Activated CD8-positive, alpha-beta memory T cell treated with anti-CD3 and anti-CD28 coated beads for 4 hours (primary cell): ENCODE measurements at places on chromosomes 5 and 9.

DNA sequence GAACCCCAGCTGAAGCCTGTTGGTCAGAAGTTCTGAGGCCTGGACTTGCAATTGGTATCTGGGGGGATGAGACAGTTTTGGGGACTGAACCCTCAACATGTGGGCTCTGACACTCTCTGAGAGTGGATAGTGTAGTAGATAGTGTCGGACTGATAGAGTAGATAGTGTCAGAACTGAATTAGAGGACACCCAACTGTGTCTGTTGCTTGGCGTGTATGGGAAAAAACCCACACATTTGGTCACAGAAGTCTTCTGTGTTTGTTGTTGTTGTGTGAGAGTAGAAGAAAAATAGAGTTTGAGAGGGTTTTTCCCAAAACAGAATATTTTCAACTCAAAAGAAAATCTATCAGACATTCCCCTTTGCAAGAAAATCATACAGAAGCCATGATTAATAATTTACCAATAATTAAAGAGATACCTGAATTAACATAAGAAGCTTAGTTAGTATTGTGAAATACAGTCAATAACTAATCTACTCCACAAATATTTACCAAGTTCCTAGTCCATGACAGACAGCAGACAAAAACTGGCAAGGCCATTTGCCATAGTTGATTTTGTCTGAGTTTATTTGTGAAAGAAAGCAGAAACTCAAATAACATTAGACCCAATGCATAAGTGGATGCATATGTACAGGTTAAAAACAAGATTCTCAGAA, 170.9 kb downstream of the CTNND2 start:
- no peak for DNase-seq

- peak; percentile 54 for DNase-seq
Observed at GRCh38 chr9:93962561-93963440, 7.6 kb upstream of the BARX1 start.

DNA sequence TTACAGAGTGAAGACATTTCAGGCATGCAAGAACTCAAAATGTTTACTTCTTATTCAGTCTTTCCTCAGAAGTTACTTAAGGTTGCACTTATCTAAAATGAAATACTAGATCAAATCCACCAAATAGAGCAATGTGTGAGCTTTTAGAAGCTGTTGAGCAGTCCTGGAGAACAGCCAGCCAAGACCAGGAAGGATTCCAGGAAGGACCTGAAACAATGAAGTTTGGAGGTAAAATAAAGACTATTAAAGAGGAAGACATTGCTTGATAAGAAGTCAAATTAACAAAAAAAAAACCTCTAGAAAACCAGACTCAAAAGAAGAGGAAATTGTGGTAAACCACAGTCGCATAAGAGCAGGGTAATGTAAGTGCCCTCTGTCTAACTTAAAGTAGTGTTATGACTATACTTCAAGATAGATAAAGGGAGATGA, 156.2 kb upstream of the S1PR3 start:
- DNase-seq, result no peak

DNA sequence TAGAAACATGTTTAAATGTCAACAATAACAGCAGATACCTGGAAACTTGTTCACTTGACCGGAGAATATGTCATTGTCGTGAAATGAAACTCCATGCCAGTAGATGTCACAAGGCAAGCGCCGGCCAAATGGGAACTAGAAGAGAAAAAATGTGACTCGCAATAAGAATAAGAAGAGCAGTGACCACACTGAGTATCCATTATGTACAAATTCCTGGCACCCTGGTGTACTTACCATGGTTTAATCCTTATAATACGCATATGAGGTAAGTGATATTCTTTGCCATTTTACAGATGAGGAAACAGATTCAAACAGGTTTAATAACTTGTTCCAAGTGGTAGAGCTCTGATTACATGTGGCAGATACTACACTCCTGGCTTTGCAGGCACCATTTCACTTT, 53.9 kb downstream of the TTLL11 start:
- DNase-seq, result no peak

DNA sequence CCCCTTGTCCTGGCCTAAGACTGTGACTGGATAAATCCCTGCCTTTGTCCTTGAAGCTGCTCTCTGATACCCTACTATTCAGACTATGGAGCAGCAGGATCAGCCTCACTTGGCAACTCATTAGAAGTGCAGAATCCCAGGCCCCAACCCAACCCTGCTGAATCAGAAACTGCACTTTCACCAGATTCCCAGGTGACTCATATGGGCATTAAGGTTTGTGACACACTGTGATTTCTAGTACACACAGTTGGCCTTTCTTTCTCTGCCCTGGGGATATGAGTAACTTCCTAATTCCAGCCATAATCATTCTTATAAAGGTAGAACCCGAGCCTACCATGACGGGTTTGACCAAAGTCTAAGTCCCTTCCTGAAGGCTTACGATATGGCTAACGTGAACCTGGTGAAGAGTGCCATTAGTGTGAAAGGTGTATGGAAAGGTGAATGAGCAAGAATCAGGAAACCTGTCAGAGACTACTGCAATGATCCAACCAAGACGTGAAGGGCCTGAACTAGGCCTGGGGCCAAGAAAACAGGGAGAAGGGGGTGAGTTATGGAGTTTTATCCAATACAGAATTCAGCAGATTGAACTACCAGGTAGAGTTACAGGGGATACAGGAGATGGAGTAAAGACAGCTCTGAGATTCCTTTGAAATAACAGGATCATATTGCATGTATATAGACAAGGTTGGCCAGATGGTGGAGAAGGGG, 533.0 kb downstream of the BNC2 start:
- DNase-seq, result no peak

DNA sequence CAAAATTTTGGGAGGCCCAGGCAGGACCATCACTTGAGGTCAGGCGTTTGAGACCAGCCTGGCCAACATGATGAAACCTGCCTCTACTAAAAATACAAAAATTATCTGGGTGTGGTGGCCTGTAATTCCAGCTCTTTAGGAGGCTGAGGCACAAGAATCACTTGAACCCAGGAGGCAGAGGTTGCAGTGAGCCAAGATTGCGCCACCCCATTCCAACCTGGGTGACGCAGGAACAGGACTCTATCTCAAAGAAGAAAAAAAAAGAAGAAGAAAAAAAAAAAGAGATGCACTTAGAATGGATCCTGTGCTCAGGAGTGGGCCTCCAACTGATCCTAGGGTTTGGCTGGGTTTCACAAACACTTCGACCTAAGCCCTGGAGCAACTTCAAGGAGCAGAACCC, 45.1 kb downstream of the GLDC start:
- DNase-seq, result no peak

GRCh38 chr5:96822686-96823459, 15.1 kb upstream of the ERAP1 start:
- DNase-seq, result no peak

DNA sequence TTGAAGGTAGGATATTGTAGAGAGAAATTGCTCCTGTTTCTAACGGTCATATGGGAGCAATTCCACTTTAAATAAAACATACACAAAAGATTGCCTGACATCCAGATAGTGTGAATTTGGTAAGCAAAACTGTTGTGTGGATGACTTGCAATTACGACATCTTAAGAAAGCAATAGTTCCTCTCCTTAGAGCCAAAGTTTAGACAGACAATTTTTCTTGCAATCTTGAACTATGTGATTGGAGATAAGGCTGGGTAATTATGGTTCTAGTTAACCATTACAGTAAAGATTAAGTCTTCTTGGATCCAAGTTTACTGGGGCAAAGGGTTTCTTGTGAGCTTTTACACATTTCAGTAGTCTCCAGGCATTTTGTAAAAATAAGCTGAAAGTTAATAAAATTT, 1080.6 kb upstream of the CDH6 start:
- no peak for DNase-seq

DNA sequence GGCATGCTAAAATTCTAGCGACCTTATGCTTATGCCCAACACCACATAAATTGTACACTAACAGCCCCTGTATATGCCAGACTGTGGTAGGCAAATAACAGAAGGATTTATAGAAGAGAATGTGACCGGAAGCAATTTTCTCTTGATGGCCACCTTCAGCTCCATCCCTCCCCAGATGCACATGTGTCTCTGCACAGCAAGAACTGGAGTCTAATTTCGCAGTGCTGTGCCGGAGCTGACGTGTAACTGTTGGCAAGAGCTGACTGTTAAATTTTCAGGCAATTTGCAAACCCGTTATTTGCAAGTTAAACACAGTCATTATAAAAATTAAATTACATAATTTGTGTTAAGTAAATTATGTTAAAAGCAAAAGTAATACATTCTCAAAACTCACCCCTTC, 48.4 kb downstream of the PCA3 start:
- no peak for DNase-seq

DNA sequence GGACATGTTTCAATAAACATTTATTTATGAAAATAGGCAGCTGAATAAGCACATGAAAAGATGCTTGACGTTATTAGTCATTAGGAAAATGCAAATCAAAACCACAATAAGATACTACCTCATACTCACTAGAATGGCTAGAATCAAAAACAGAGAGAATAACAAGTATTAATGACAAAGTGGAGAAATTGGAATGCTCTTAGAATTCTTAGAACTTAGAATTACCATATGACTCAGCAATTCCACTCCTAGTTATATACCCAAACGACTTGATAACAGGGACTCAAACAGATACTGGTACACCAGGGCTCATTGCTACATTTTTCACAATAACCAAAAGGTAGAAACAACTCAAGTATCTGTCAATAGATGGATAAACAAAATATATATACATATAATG, 15.1 kb upstream of the TRIM36 start:
- DNase-seq, result no peak
